Effector memory CD8-positive, alpha-beta T cell (primary cell): ENCODE measurements at places on chromosomes 2 and 18.
A peak's percentile ranks its signal among the peaks of the same experiment; 100 is the strongest.

- no peak overlapping the region for H3K4me3 ChIP-seq
- no peak for DNase-seq
- peaks cover 9% of the 10 kb centered on the region for H3K27me3 ChIP-seq
- no peak overlapping the region for H3K27ac ChIP-seq
- peaks cover 3% of the 10 kb centered on the region for H3K36me3 ChIP-seq
- no peaks in the 10 kb centered on the region for H3K4me1 ChIP-seq
These were observed 35.7 kb upstream of the CABLES1 start for GRCh38 chr18:23099621-23100020.

- no peak for DNase-seq
- no peaks in the 10 kb centered on the region for H3K4me1 ChIP-seq
- H3K36me3 ChIP-seq, result no peaks in the 10 kb centered on the region
- H3K4me3 ChIP-seq, result no peak overlapping the region
- no peaks in the 10 kb centered on the region for H3K27me3 ChIP-seq
- H3K27ac ChIP-seq, result no peak overlapping the region
These were observed 330.6 kb downstream of the CYRIA start for GRCh38 chr2:16334886-16335603.

DNA sequence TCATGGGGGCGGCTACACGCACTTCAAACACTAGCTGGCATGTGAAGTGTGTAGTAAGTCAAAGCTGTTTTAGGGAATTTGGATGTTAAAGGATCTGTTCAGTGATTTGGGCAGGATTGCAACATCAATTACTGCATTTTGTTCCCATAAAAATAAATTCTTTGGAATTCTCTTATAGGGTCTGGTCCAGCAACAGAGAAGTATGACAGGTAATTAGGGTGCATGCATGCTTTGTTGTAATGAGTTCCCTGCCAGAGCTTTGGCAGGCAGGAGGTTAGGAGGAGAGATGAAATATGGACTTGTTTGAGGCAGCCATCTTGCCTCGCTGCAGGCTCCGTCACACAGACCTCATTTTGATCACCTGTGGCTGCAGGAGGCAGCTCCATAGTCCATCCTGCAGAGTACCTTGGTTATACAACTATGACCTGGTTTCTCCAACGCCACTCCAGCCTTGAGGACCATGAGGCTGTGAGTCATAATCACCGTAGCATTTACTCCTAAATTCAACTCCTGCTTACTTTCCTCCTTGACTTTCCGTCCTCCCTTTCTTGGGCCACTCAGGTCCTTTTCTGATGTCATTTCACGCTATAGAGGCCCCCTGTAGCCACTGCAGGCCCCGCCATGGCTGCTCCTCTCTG lies 26.5 kb upstream of the EML4 start:
- H3K4me3 ChIP-seq, result no peak overlapping the region
- H3K27ac ChIP-seq, result no peak overlapping the region
- no peaks in the 10 kb centered on the region for H3K27me3 ChIP-seq
- H3K36me3 ChIP-seq, result no peaks in the 10 kb centered on the region

DNA sequence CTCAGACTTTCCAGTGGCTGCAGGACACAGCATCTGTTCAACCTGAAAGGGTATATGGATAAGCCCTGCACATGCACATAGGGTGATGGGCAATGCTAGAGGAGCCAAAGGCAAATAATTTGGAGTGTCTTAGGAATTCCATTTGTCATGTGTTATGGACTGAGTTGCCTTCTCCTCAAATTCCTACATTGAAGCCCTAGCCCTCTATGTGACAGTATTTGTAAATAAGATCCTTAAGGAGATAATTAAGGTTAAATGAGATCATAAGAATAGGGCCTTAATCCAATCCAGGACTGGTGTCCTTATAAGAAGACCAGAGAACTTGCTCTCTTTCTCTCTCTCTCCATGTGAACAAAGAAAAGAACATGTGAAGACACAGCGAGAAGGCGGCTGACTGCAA lies 42.9 kb upstream of the CREG2 start:
- no peaks in the 10 kb centered on the region for H3K4me1 ChIP-seq
- H3K27me3 ChIP-seq, result peaks cover 8% of the 10 kb centered on the region
- H3K36me3 ChIP-seq, result no peaks in the 10 kb centered on the region

DNA sequence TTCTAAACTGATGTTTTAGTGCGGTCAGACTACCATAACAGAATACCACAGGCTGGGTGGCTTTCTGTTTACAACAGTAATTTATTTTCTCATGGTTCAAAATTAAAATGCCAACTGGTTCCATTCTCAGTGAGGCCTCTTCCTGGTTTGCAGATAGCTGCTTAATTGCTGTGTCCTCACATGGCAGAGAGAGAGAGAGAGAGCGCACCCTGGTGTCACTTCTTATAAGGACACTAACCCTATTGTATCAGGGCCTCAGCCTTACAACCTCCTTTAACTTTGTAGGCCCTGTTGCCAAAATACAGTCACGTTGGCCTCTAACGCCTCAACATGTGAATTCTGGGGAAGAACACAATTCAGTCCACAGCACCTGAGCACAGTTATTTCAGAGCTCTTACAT lies 37.5 kb upstream of the ZNF385B start:
- DNase-seq, result no peak
- H3K27me3 ChIP-seq, result peaks cover 15% of the 10 kb centered on the region
- H3K4me1 ChIP-seq, result no peaks in the 10 kb centered on the region
- no peak overlapping the region for H3K27ac ChIP-seq
- no peak overlapping the region for H3K4me3 ChIP-seq

DNA sequence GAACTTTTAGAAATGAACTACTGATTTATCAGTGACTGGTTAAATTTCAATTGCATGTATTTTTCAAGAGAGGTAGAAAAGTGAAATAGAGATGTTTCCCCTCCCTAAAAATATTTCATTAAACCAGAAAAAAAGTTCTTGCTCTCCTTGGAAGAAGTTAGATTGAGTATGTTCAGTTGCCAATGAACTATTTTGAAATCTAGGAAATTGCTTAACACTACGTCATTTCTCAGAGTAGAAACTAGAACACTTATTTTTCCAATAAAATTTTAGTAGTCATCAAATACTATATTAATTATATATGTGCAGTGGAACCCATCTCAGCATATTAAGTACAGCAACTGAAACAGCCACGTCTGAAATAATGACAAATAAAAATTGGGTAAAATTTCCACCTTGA lies 51.8 kb upstream of the STAT1 start:
- no peaks in the 10 kb centered on the region for H3K27me3 ChIP-seq
- peaks cover 72% of the 10 kb centered on the region for H3K4me1 ChIP-seq
- H3K27ac ChIP-seq, result peak overlapping the region; percentile 87
- peak overlapping the region; percentile 21 for H3K4me3 ChIP-seq

DNA sequence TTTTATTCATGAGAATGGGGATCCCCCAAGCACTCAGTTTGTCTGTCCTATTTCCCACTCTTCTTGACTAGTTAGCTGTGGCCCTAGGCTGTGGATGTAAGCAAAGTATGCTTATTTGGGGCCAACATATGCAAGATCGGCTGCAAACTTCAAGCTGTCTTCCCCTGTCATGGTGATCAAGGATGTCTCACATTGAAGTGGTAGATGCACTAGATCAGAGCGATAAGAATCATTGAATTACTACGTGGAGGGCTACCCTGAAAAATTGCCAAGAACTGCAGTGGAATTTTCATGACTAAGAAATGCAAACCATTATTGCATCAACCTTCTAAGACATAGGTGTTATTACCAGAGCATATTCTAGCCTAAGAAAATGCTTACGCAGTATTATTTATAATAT lies 527.4 kb downstream of the RNF144A start:
- no peak for DNase-seq
- H3K27me3 ChIP-seq, result no peaks in the 10 kb centered on the region
- H3K4me3 ChIP-seq, result no peak overlapping the region
- peaks cover 15% of the 10 kb centered on the region for H3K4me1 ChIP-seq
- no peak overlapping the region for H3K27ac ChIP-seq
- no peaks in the 10 kb centered on the region for H3K36me3 ChIP-seq

GRCh38 chr2:240573071-240573515 lies 4.8 kb downstream of the RNPEPL1 start:
- H3K27ac ChIP-seq, result no peak overlapping the region
- H3K4me1 ChIP-seq, result peaks cover 30% of the 10 kb centered on the region
- DNase-seq, result no peak
- no peak overlapping the region for H3K4me3 ChIP-seq
- peaks cover 15% of the 10 kb centered on the region for H3K36me3 ChIP-seq
- H3K27me3 ChIP-seq, result no peaks in the 10 kb centered on the region

- no peak for DNase-seq
- no peaks in the 10 kb centered on the region for H3K27me3 ChIP-seq
- peaks cover 5% of the 10 kb centered on the region for H3K4me1 ChIP-seq
- no peaks in the 10 kb centered on the region for H3K36me3 ChIP-seq
- H3K4me3 ChIP-seq, result no peak overlapping the region
These were observed 54.5 kb downstream of the EHBP1 start for GRCh38 chr2:62760026-62760425.

DNA sequence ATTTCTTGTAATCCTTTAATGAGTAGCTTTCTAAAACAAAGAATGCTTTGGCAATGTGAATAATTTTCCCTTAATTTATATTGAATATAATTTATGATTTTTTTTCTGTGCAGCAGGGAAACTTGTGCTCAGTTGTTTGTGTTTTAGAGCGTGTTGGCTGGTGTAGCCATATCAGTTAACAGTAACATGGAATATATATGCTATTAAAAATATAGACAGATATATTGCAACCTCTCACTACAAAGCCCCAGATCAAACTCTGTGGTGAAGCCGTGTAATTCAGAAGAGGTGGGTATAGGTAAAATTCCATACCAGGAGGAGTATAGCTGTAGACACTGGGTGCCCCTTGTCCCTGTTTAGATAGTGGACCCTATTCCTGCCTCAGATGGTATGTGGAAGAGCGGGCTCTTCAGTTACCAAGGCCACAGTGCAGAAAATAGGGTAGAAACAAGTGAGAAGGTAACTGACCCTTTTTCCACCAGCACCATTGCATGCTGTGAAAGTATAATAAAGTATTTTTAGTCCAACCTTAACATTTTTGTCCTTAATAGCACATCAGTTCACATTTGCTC lies 18.1 kb upstream of the RASGRP3 start:
- H3K4me1 ChIP-seq, result no peaks in the 10 kb centered on the region
- no peaks in the 10 kb centered on the region for H3K27me3 ChIP-seq
- H3K36me3 ChIP-seq, result no peaks in the 10 kb centered on the region
- H3K4me3 ChIP-seq, result no peak overlapping the region

GRCh38 chr2:42874949-42875801 lies 82.8 kb upstream of the HAAO start:
- peak overlapping the region; percentile 19 for H3K27ac ChIP-seq
- no peak for DNase-seq
- H3K4me1 ChIP-seq, result no peaks in the 10 kb centered on the region
- no peaks in the 10 kb centered on the region for H3K36me3 ChIP-seq

GRCh38 chr18:37442477-37442876 lies 123.1 kb downstream of the CELF4 start:
- no peaks in the 10 kb centered on the region for H3K36me3 ChIP-seq
- DNase-seq, result no peak
- peaks cover 3% of the 10 kb centered on the region for H3K4me1 ChIP-seq
- no peak overlapping the region for H3K4me3 ChIP-seq

GRCh38 chr18:35948080-35948479 lies 24.4 kb upstream of the RMP24 start:
- H3K27me3 ChIP-seq, result peaks cover 41% of the 10 kb centered on the region
- H3K36me3 ChIP-seq, result peaks cover 4% of the 10 kb centered on the region
- DNase-seq, result no peak
- no peak overlapping the region for H3K4me3 ChIP-seq
- no peak overlapping the region for H3K27ac ChIP-seq
